ENCODE measurements at places on chromosomes 3 and 15.
A peak's percentile ranks its signal among the peaks of the same experiment; 100 is the strongest.

- DNase-seq, result no peak
These were observed 54.0 kb upstream of the GADL1 start for GRCh38 chr3:30948426-30948825.

GRCh38 chr15:32781781-32782180, 64.0 kb downstream of the GREM1 start:
- no peak for DNase-seq

DNA sequence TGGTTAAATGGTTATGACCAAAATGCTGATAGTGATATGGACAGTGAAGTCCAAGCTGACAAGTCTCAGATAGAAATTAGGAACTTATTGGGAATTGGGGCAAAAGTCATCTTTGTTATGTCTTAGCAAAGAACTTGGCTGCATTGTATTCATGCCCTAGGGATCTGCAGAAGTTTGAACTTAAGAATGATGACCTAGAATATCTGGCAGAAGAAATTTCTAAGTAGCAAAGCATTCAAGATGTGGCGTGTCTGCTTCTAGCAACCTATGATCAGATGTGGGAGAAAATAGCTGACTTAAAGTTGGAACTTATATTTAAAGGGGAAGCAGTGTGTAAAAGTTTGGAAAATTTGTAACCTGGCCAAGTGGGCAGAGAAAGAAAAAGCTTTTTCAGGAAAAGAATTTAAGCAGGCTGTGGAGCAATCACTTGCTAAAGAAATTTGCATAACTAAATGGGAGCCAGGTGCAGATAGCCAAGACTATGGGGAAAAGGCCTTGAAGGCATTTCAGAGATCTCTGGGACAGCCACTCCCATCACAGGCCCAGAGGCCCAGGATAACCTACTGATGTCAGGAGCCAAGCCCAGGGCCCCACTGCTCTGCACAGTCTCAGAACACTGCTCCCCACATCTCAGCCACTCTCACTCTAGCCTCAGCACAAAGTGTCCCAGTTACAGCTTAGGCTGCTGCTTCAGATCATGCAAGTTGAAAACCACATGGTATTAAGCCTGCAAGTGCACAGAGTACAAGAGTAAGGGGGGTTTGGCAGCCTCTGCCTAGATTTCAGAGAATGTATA, 147.8 kb upstream of the TGFBR2 start:
- DNase-seq, result no peak

- peak; percentile 76 for DNase-seq
These were observed 53.5 kb downstream of the SEMA5B start for GRCh38 chr3:122973893-122974615.

DNA sequence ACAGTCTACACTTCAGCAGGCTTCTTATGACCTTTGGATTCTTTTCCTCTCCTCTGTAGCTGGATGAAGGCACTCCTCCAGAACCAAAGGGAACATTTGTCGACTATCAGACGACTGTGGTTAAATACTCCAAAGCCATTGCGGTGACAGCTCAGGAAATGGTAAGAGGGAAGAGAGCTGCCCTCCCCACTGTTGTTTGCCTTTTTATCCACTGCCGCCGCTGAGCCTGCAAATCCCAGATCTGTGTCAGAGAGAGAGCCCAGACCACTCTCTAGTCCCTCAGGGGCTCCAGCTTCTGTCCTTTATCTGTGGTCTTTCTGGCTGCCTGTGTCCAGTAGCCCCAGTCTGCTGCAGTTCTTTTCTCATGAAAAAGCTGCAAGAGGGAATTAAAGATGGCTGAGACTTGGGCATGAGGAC, 261.5 kb upstream of the TPM1 start:
- DNase-seq, result no peak
